ENCODE measurements at places on chromosomes 4 and X.
A peak's percentile ranks its signal among the peaks of the same experiment; 100 is the strongest.

DNA sequence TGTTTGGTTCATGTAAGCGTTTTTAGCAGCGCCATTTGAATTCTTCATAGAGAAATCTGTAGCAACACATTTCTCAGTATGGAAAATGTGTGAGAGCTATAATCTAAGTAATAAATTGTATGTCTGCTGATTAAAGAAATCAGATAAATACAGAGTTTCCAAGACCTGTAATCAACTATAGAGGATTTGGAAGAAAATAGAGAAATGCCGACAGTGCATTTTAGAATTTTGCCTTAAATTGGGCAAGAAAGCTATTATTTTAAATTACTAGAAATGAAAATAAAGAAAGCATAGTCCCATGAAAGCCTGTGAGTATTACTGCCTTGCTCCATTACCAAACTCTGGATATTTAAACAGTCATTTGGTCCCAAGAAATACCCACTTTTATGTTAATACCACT lies 2.7 kb downstream of the RUFY3 start:
- no peak for DNase-seq

DNA sequence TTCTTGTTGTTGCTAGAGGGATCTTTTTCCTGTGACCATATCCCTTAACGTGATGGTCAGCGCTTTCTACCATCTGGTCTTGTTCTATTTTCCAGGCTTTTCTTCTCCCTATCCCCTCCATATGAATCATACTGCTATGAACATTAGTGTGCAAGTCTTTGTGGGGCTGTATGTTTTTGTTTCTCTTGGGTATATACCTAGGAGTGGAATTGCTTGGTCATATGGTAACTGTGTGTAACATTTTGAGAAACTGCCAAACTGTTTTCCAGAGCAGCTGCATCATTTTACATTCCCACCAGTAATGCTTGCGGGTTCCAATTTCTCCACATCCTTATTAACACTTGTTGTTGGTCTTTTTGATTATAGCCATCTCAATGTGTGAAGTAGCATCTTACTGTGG lies 121.4 kb downstream of the SPRY1 start:
- no peak for DNase-seq

DNA sequence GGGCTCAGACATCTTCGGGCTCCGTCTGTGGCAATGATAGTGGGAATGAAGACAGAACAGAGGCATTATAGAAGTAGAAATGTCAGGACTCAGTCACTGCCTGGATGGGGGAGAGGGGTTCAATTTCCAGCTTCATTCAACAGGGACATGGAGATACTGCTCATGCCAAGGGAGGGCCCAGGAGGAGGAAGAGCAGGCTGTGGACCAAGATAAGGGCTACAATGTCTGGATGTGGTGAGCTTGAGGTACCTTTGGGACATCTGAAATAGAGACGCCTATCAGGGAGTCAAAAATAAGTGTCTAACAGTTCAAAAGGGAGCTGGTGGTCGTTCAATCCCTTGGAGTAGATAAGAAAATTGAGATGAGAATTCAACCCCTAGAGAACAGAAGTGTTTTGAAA lies 34.5 kb downstream of the ELF4 start:
- DNase-seq = no peak

DNA sequence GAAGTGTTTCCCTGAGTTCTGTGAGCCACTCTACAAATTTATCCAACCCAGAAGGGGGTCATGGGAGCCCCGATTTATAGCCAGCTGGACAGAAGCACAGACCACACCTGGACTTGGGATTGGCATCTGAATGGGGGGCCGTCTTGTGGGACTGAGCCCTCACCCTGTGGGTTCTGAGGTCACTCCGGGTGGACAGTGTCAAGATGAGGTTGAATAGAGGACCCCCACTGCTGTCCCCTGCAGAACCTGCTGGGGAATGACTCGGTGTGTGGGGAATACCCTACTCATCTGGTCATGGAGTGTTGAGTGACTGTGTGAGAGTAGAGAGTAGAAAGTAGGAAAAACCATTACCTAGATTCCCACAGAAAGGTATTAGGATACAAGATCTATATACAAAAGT lies 67.5 kb downstream of the ZFYVE28 start:
- no peak for DNase-seq

DNA sequence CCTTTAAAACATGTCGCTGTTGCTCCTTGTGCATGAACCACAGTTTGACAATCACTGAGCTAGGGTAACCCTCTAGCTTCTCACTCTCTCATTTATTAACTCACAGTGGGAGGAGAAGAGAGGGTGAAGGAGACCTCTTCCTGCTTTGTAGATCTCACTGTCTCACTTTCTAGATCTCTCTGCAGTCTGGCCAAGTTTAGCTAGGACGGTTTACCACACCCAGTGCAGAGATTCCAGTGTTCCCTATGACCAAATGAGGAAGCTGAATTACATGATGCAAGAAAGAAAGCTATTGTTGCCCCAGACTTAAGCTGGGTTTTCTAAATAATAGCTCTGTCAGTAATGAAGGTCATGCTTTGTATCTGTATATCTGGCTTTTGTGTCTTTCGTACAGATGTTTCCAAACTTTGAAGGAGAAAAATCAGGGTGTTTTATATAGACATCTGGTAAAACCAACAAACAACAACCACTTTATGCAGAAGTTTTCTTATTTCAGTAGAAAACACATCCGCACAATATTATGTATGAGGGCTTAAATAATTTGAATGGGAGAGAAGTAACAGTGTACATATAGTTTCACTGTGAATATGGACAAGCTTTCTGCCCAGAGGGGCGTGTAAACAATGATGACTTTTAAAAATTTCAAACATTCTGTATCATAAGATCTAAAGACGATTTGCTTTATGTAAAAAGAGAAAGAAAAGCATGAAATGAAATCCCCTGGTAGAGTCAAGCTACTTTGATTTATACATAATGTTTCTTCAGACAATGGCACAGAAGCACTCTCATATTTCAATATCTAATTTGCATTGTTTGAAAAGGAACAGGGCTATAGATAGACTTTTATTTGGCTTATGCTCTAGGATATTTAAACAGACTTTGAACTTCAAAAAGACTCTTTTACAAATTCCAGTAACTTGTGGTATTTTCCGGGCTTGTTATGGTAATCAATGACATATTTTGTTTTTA lies 582.3 kb downstream of the FSTL5 start:
- peak; percentile 11 for DNase-seq

DNA sequence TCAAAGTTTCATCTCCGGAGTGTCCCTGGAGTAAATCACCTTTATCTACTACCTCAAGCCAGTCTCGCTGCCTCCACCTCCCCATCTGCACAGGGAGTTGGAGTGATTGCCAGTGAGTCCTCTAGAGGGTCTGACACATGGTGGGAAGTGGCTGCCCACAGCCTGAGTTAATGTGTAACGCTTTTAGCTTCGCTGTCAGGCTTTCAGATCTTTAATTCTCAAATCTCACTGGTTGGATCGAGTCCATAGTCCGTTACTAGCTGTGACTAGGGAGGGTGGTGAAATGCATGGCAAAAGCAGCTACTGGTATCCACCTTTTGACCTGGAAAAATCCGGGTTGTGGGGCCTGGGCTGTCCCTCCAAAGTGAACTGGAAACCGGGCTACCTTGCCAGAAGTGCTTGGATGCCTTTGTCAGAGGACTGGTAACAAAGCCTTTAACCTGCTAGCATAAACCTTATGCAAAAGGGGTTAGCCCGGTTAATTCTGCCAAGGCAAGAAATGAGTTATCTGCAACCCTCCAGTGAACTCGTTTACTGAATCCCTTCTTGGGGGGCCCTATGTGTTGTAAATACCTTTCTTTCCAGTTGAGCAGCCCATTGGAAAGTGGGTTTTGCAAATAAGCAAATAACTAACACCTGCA lies 5.1 kb upstream of the WDR1 start:
- no peak for DNase-seq

- peak; percentile 68 for DNase-seq
Observed at GRCh38 chrX:54640736-54641135, 110.7 kb downstream of the GNL3L start.

DNA sequence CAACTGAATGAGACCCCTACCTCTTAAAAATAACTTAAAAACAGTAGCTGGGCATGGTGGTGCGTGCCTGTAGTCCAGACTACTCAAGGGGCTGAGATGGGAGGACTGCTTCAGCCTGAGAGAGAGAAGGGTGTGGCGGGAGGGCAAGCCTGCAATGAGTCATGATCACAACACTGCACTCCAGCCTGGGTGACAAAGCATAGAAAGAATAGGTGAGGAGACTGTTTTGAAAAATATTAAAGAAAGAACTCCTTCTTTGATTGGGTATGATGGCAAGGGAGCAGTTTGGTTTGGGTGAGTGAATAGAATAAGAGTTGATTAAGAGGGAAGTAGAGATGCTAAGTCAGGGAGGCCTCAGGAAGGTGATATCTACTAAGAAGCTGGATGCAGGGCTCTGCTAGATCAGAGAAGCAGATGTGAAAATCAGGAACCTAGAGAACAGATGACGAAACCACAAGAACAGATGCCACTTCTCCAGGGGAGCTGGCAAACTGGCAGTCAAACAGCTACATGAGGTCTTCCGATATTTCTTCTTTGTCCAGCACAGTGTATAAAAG lies 318.6 kb downstream of the OPHN1 start:
- no peak for DNase-seq

DNA sequence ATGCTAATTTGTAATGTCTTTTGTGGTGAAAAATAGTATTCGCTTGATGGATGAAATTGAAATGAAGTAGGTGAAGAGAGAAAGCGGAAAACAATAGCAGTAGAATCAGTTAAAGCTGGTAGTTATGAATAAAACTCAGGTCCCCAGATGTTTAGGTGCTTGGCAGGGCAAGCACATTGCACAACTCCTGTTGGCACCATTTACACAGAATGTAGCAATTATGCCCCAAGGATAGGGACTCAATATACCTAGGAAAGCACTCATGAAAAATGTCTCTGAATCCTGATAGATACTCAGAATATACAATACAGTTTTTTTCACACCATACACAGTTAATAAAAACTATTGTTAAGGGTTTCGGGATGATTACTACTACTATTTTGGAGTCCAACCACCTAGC lies 26.5 kb upstream of the GRIA3 start:
- no peak for DNase-seq

DNA sequence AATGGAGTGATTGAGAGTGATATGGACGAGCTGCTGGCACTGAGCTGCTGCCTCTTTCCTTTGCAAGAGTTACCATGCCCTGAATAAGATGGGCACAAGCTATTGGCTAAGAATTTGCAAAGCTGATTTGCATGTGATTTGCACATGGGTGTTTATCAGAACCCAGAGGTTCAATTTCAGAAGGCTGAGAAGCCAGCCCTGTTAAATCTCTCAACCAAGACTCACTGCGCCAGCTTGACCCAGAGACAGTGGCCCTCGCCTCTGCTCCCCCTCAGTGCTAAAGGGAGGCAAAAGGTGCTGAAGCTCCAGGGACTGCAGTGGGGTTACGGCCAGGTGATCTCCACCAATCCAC lies 701 bp downstream of the ARHGAP4 start:
- no peak for DNase-seq

DNA sequence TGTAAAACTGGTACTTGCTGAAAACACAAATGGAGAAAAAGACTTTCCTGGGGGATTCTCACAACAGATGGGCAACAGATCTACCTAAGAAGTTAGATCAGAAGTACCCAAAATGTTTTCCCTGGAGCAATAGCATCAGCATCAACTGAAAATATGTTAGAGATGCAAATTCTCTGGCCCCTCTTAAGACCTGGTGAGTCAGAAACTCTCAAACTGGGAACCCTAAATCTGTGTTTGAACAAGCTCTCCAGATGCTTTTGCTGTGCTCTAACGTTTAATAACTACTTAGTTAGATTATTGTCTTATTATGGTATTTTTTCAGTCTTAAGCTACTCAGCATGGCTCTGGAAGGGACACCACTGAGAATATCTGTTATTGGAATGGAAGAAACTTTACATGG lies 55.2 kb upstream of the TRPC3 start:
- DNase-seq = no peak

DNA sequence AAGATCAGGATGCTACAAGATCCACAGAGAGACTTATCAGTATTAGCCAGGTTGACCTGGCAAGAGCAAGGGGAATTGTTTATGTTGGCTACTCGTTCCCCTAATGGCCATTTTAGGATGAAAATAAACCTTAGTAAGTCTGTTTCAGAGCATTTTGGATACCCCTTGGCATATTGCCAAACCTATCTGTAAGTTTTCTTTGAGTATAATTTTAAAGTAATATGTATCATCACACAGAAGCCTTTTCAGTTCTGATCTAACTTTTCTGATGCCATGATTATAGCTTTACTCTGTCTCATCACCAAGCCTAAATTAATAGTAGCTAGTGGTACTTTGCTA lies 99.7 kb downstream of the TSPAN7 start:
- no peak for DNase-seq

- no peak for DNase-seq
Observed at GRCh38 chr4:83582289-83582785, 46.4 kb downstream of the GPAT3 start.
